Neuronal stem cell (in vitro differentiated cells): ENCODE measurements at places on chromosomes 2 and 18.

- no peak for DNase-seq
Observed at GRCh38 chr2:172232708-172233396, 130.2 kb upstream of the DLX2 start.

DNA sequence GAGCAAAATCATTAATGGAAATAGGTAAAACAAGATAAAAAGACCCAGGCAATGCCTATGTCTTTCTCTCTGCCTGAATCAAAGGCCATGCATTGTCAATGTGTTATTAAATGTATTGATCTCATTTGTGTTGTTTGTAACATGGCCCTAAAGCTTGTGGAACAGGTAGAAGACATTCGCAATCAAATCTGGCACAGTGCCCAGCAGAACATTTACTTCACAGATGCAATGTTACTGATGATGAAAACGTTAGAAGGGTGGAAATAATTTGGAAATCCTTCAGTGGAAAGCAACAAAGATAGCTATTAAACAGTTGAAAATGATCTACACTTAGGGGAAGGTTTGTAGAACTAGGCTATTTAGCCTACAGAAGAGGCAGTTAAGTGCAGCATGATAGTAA, 368.2 kb downstream of the EPHA4 start:
- DNase-seq, result no peak

DNA sequence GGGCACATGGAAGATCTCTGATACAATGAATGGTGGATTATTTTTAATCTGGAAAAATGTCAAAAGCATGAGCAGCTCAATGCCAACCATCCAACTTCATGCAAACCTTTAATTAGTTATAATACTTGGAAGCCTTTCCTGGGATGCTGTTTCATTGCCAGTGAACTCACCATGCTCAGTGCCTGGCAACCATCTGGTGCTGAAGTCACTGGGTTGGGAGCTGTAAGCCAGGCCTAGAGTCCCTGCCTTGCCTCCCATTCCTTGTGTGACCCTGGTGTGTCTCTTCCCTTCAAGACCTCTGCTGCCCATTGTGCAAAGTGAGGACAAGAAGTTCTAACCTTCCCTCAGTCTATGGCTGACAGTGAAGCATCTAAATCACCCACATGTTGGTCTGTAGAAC, 458.7 kb downstream of the RNF144A start:
- no peak for DNase-seq

GRCh38 chr2:213290501-213290900, 6.2 kb downstream of the SPAG16 start:
- DNase-seq, result no peak

- DNase-seq, result no peak
Observed at GRCh38 chr2:31957354-31958139, 53.3 kb downstream of the MEMO1 start.

DNA sequence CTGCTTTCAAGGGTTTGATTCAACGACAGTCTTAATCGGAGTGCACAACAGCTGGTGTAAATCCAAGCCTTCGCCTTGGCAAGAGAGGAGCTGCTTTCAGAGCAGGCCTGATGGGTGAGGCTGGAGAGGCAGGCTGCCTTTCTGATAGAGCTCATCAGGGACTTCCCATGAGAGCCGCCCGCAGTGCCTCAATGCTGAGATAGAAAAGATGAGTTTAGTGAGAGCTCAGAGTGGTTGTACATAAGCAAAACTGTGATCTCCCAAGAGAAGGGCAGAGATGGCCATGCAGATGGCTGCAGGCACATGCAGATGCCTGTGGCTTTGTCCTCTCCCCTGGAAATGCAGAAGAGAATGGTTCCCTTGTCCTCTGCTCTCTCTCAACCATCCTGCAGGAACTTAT, 122.1 kb downstream of the ARL4C start:
- DNase-seq, result no peak

DNA sequence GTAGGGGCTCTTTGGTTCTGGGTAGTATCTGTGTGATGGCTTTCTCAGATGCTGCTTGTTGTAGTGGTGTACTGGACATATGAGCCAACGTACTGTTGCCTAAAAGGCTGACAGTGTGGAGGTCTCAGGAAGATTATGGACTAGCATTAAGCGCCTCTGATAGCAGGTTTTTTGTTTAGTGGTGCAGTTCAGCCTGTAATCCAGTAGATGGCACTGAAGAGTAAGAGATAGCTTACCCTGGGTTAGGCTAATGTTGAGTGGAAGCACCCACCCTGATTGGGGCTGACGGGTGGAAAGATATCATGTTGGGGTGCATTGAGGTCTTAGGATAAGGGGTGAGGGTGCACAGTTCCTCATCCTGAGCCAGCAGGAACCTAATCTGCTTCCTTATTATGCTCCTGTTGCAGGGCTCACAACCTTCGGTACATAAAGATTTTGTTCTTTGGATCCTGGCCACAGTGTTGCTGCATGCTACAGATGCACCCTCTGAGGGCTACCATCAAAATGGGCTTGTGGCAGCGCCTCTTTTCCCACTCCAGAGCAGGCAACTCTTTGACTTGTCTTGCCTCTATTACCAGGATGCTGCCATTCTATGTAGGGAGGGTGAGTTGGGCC, 79.6 kb downstream of the MSTN start:
- DNase-seq, result no peak

DNA sequence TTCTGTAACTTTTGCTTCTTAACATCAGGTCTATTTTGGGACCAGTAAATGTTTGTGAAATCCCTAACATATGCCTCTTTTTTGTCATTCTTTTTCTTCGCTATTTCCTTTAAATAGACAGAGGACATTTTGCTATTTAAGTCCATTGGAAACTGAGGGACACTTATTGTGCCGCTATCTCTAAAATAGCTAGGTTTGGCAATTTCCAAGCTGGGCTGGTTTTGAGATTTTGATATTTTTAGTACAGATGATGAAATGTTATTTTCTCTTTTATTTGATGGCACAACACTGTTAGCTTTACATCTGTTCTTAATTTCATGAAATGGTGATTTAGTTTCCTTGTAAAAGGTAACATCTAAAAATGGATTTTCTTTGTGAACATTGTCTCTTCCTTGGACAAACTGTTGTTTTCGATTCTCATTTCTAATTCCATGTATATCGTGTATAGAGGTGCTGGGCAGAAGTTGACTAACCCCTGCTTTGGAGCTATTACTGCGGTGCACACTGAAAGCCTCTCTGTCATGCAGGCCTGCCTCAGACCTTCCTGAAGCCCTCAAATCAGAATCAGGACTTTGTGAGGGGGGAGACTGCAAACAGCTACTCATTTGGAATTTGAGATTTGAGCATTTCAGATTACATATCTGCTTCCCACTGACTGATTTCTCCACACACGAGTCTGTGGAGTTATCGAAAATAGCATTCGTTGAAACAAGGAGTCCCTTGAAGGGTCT, 594 bp downstream of the RAD51AP2 start:
- DNase-seq, result no peak

- no peak for DNase-seq
Observed at GRCh38 chr2:54894467-54894866, 155.8 kb downstream of the RTN4 start.

GRCh38 chr2:79139423-79139822, 19.1 kb downstream of the REG1A start:
- DNase-seq, result no peak

DNA sequence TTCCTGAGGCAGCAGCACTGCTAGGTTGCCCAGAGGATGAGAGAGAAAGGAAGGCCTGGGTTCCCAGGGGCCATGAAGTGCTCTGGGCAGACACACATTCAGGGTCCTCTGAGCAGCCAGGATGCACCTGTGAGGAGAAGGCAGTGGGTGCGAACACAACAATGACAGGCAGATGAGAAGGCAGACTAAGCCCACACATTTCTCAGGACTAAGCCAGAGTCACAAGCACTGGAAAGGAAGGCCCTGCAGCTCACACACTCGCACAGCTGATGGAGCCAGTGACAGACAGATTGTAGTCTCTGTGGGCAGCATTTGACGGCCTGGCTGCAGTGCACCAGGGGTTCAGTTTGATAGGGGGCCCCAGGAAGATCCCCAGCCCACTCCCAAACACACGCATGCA, 61.8 kb downstream of the ARHGEF4 start:
- no peak for DNase-seq

DNA sequence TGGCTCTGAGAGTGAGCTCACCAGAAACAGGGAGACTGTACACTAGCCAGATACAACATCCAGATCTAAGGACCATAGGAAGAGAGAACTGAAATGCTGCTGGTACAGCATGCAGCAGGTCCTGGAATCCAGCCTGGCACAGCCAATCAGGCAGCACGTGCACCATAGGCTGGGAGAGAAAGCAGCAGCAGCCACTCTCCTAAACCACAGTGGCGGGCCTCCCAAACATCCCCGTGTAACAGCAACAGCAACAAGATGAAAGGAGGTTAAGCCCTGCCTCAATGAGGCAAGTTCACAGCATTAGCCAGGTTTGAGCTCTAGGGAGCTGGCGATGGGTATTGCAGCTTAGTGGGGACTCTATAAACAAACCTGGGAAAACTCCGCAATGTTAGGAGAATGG, 192.0 kb downstream of the EPHA4 start:
- no peak for DNase-seq

DNA sequence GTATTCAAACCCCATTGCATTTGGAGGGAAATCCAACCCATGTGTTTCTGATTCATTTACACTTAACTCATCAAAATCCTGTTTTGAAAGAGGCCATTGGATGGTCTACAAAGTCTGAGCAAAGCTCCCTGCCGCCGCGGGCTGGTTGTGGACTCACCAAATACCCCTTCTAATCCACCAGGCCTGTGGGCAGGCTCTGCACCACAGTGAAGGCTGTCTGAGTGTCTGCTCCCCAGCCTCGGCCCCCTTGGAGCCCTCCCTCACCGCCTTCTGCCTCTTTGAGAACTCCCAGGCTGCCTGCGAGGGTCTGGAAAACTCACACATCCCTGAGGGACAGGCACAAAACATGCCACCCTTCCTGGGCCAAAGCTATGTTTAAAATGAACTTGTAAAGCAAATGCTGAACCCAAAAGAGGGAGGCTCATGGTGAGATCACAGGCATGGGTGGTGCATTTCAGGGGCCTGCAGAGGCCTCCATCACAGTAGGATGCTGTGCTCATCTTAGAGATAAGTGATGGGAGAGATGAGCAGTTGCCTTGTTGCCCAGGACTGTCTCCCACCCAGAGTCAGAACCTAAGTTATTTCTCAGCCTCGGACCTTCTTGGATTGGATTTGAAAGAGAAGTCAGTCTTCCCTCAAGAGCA, 225.0 kb downstream of the CYP26B1 start:
- DNase-seq, result no peak

GRCh38 chr2:2306878-2307277, 24.2 kb downstream of the MYT1L start:
- DNase-seq, result no peak

- no peak for DNase-seq
Observed at GRCh38 chr2:189657867-189658266, 3.4 kb upstream of the ASNSD1 start.

DNA sequence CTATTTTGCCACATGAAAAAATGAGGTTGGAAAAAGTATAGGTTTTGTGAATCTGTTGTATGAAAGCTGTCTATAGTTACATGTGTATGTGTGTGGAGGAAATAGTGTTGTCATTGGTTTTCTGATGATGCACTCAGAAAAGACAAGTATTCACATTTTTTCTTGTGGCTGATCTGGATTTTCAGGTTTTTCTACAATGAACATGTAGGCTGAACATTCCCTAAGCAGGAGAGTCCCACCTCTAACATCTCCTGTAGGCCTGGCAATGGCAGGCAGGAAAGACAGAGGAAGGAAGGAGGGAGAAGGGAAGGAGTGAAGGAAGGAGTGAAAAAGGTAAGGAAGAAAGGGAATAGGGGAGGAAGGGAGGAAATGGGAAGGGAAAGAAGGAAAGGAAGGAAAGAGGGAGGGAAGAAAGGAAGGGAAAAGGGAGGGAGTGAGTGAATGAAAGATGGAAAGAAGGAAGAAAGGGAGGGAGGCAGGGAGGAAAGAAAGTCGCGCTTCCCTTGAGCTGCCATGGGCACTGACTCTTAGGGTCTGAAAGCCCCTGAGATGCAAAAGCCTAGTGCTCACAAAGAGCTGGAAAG, 495 bp upstream of the IL36RN start:
- no peak for DNase-seq

- no peak for DNase-seq
Observed at GRCh38 chr2:134148843-134149472, 104.9 kb upstream of the MGAT5 start.

DNA sequence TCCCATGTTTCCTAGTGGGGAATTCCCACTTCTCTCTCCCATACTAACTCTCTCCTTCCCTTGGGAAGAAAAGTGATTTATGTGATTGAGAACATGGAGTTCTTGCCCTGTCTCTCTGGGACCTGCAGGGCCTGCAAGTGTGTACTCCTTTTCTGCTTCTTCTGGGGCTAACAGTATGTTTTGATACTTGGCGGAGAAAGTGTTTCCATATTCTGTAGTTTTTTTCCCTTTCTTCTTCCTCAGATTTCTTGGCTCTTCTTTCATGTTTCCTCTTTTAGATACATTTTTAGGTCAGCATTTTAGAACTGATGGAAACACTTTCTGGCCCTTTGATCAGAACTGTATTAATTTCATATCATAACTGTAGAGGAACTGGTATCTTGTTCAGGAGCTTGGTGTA, 352.2 kb downstream of the DLGAP1 start:
- DNase-seq, result no peak

- DNase-seq, result no peak
Observed at GRCh38 chr18:14922965-14923565, 175.1 kb downstream of the ANKRD30B start.

DNA sequence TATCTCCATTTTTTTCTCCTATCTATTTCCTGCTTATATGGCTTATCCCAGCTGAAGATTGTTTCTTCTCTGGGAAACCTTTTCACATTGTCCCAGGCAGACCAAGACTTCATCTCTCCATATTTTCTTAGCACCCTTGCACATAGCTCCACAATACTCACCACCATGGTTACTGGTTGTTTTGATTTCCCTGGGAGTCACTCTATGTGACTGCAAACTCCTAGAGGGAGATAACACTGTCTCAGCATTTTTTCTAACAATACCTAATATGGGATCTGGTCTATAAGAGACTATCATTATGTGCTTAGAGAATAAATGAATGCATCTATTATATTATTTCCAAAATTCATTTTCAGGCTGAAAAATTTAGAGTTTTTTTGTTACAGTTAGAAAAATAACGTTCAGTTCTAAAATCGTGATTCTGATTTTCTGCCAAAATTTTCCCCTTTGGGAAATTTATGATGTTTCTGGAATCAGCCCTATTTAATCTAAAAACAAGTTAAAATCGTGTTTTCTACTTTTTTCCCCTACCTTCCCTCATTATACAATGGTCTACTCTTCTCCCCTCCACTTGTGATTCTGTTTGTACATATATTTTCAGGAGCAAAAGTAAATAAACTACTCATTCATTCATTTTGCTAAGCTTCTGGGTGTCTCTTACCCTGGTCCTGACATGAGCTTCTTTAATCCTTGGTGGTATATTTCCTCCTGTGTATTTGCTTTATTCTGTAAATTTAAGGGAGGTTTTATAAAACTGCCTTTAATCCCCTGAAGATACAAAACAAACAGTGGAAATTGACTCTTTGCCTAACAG, 95.4 kb downstream of the HNMT start:
- DNase-seq, result no peak
